Immature natural killer cell (primary cell): ENCODE measurements at places on chromosomes 7 and 10. TPM values are rescaled to one million over a fixed set of nuclear protein-coding genes. Genes with fewer than 3 reads are reported as not detected.
A peak's percentile ranks its signal among the peaks of the same experiment; 100 is the strongest.

- peaks cover 31% of the 10 kb centered on the region for H3K4me1 ChIP-seq
- no peak for DNase-seq
- no peaks in the 10 kb centered on the region for H3K36me3 ChIP-seq
- H3K27ac ChIP-seq = peak overlapping the region; percentile 92
- H3K27me3 ChIP-seq = peaks cover 19% of the 10 kb centered on the region
Measured at GRCh38 chr10:12041766-12042408, 722 bp downstream of the UPF2 start.

FXYD4 gene
- polyA plus RNA-seq = not detected

DNAH11 gene
- polyA plus RNA-seq = not detected

- H3K4me1 ChIP-seq = no peaks in the 10 kb centered on the region
- DNase-seq = no peak
- H3K27ac ChIP-seq = no peak overlapping the region
- no peak overlapping the region for H3K4me3 ChIP-seq
- no peaks in the 10 kb centered on the region for H3K27me3 ChIP-seq
- H3K36me3 ChIP-seq = no peaks in the 10 kb centered on the region
Measured at GRCh38 chr7:67595431-67596180, 599.0 kb downstream of the TYW1 start.

GRCh38 chr10:26242706-26243350 is 26.3 kb downstream of the GAD2 start:
- peaks cover 6% of the 10 kb centered on the region for H3K27me3 ChIP-seq
- no peaks in the 10 kb centered on the region for H3K36me3 ChIP-seq
- H3K27ac ChIP-seq = no peak overlapping the region
- H3K4me3 ChIP-seq = no peak overlapping the region
- no peaks in the 10 kb centered on the region for H3K4me1 ChIP-seq

FGFBP3 gene
- polyA plus RNA-seq = 3.1 TPM

- no peak overlapping the region for H3K27ac ChIP-seq
- no peak for DNase-seq
- no peaks in the 10 kb centered on the region for H3K4me1 ChIP-seq
- H3K36me3 ChIP-seq = no peaks in the 10 kb centered on the region
- no peak overlapping the region for H3K4me3 ChIP-seq
Measured at GRCh38 chr7:28984631-28985030, 26.5 kb upstream of the TRIL start.

- H3K36me3 ChIP-seq = no peaks in the 10 kb centered on the region
- H3K27me3 ChIP-seq = peaks cover 17% of the 10 kb centered on the region
- H3K4me1 ChIP-seq = peaks cover 42% of the 10 kb centered on the region
- H3K27ac ChIP-seq = peak overlapping the region; percentile 98
- DNase-seq = no peak
Measured at GRCh38 chr7:26865094-26865388, 651 bp upstream of the SKAP2 start.

DNA sequence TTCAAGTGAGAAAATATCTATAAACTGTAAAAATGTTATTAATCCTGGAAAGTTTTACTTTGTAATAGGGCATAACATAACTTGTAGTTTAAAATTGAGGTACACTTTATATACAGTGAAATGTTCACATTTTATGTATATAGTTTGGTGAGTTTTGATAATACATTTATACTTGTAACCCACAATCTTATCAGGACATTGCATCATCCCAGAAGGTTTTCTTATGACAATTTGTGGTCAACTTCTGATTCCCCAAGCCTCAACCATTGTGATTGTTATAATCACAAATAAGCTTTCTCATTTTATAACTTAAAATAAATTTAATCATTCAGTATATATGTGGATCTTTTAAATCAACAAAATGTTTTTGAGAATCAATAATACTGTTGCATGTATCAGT is 151.1 kb downstream of the TFPI2 start:
- no peak for DNase-seq
- H3K4me1 ChIP-seq = no peaks in the 10 kb centered on the region
- no peak overlapping the region for H3K27ac ChIP-seq
- no peak overlapping the region for H3K4me3 ChIP-seq
- H3K27me3 ChIP-seq = peaks cover 7% of the 10 kb centered on the region

DNA sequence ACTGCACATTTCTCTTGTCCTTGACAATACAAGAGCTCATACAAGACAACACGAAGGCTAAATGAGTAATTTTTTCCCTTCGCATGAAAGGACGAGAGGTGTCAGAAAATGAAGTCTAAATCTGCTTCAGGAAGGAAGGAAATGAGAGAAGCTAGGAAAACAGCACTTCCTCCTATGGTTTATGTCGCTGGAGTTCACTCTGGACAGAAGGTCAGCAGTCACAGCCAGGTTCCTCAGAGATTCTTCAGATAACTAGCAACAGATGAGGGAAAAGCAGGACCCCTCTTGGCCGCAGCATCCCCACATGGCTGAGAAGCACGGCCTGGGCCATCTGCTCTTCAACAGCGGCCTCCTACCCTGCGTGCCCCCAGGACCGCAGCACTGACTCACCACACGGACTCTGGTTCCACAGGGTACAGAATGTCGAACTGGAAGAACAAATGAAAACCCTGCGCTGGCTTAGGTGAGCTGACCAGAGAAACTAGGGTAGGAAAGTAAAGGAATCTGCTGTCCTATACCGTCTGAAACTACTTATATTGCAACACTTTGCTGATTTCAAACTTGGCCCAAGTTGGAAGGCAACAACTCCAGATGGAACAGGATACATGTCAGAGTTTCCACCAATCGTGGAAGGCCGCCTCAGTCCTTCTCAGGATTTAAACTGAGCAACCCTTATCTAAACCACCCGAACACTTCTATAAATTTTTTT is 26.3 kb downstream of the DNMBP start:
- H3K36me3 ChIP-seq = no peaks in the 10 kb centered on the region
- H3K27ac ChIP-seq = no peak overlapping the region
- H3K4me1 ChIP-seq = peaks cover 6% of the 10 kb centered on the region
- DNase-seq = no peak
- H3K4me3 ChIP-seq = no peak overlapping the region

GRCh38 chr7:149850007-149850594 is 11.9 kb downstream of the ZNF862 start:
- no peaks in the 10 kb centered on the region for H3K4me1 ChIP-seq
- no peaks in the 10 kb centered on the region for H3K27me3 ChIP-seq
- no peak for DNase-seq
- no peak overlapping the region for H3K27ac ChIP-seq
- peaks cover 17% of the 10 kb centered on the region for H3K36me3 ChIP-seq

DNA sequence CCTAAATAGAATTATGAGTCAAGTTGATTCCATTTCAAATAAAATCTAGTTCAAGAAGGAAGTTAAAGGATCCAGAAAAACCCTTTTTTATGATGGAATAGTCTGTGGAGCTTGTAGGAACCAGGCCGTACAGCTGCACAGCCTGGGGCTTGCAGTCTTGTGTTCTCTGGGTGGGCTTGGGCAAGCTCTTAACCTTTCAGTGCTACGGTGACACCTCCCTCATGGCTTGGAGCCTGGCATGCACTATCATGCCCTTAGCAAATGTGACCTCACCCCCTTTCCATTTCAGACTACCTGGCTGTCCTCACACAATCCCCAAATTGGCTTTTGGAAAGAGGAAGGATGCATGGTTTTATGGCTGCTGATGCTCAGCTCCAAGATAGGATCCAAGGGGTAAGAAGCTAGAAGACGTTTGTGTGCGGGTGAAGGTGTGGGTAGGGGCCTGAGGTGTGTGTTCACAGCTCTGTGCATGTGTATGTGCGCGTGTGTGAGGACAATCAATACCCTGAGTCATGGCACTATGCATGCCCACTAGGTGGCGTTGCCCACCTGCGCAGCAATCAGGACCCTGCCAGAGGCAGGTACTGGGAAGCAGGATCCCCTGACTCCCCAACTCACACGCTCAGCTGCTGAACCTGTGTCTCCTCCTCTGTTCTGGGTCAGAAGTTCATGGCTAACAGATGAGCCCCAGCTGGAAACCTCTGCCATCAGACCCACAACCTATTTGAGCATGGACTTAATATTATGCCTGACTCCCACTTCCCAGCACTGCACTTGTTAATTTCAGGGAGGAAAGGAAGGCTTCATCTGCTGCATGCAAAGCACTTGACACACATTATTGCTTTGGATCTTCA is 113.4 kb downstream of the PTPN20 start:
- H3K36me3 ChIP-seq = no peaks in the 10 kb centered on the region
- no peak overlapping the region for H3K27ac ChIP-seq
- H3K4me3 ChIP-seq = no peak overlapping the region
- H3K4me1 ChIP-seq = no peaks in the 10 kb centered on the region

DNA sequence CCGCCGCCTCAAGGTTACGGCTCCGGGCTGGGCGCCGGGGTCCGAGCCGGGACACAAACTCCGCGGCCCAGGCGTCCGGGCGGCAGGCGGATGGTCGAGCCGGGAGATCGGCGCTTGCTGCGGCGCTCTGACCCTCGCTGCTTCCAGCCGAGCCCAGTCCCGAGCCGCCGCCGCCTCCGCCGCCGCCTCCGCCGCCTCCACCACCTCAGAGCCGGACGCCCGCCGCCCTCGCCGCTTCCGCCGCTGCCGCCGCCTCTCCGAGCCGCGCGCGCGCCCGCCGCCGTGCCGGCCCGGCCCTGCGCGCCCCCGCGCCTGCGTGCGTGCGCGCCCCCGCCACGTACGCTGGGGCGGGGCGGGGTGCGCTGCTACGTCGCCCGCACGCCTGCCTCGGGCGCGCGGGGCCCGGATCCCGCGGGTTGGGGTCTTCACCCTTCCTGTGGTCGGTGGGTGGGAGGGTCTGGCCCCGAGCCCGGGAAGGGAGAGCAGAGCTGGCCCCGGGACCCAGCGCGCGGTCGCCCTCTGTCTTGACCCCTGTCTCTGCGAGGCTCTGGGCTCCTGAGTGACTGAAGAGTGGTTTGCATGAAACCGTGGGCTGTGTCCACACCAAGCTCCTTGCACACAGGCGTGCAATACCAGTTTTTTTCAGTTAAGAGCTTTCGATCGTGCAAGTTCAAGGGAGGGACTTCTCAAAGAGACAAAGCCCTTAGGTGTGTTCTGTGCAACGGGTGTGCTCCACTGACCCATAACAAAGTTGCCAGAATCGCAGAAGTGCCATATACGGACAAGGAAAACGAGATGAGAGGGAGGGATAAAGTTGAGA is at the start of gene SMURF1:
SMURF1 (minus strand) TSS at position 256 of the 820 bp plus-strand sequence. CDS start 328 bp downstream, outside the sequence.
- peak within 1 kb of the TSS; percentile 96 for H3K4me3 ChIP-seq
- DNase-seq = peak; percentile 83
- H3K4me1 ChIP-seq = peaks cover 47% of the 10 kb centered on the region

SH2B2 gene
- not detected for polyA plus RNA-seq

EGR2 gene
- 0.80 TPM for polyA plus RNA-seq

APBB1IP gene
- 22.0 TPM for polyA plus RNA-seq

COMTD1 gene
- polyA plus RNA-seq = 27.5 TPM

DNA sequence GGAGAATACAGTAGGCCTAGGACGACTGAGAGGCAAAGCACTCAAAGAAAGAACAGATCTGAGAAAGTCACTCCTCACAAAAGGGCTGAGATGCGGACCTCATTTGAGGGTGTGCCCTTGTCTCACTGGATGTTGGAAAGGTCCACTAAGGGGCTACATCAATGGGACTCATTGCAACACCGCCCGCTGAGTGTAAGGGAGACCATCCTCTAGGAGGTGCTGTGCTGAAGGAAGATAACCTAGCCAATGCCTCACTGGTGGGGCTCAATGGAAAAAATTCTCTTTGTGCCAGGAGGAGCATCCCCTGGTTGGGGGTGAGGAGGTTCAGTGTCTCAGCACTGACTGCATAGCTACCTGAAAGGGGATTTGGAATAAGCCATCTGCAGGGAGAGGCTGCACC is 758.7 kb upstream of the CELF2 start:
- no peak overlapping the region for H3K27ac ChIP-seq
- H3K4me1 ChIP-seq = no peaks in the 10 kb centered on the region
- peaks cover 1% of the 10 kb centered on the region for H3K27me3 ChIP-seq
- no peak for DNase-seq

LOXL4 gene
- polyA plus RNA-seq = 0.18 TPM

- DNase-seq = no peak
- peaks cover 4% of the 10 kb centered on the region for H3K36me3 ChIP-seq
- H3K27me3 ChIP-seq = peaks cover 9% of the 10 kb centered on the region
- H3K4me3 ChIP-seq = peak overlapping the region; percentile 98
Measured at GRCh38 chr7:143288836-143289235, 685 bp downstream of the CASP2 start.

FLNC gene
- not detected for polyA plus RNA-seq

DNA sequence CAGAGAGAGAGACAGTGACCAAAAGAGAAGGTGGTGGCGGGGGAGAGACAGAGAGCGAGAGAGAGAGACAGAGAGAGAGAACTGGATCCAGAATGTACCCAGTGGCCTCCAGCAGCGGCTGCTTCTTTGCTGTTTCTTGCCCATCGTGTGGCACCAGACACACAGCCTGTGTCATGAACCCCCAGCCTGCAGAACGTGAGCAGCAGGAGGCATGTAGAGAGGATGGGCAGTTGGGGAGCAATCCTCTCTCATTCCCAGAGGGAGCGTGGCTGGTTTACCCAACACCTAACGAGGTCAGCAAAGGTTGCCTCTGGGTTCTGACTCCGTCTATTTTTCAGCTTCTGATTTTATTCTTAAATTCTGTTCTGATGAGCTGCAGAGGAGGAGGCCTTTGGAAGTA is 168.1 kb downstream of the ADARB2 start:
- no peak overlapping the region for H3K27ac ChIP-seq
- peaks cover 5% of the 10 kb centered on the region for H3K27me3 ChIP-seq
- H3K4me1 ChIP-seq = no peaks in the 10 kb centered on the region
- DNase-seq = no peak
- H3K4me3 ChIP-seq = no peak overlapping the region

GRCh38 chr10:86265895-86266259 is 100.7 kb downstream of the GRID1 start:
- no peak for DNase-seq
- no peak overlapping the region for H3K4me3 ChIP-seq
- no peaks in the 10 kb centered on the region for H3K4me1 ChIP-seq
- H3K27ac ChIP-seq = no peak overlapping the region

CALHM1 gene
- not detected for polyA plus RNA-seq

DNA sequence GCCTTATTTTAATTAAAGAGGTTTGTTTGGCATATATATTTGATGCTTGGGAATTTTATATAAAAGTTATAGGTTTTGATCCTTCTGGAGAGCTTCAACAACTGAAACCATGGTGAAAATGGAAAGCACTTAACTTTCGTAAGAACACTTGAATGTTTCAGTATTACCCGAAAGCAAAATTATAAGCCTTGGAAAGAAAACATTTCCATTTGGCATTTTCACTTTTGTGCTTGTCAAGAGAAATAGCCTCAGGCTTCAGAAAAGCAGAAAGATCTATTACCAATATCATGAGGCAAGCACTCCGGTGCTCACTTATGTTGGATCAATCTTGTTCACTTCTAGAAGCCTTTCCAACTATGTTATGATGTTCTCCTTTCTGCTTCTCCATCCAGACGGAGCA is 256.0 kb downstream of the TRIL start:
- peaks cover 2% of the 10 kb centered on the region for H3K27me3 ChIP-seq
- no peaks in the 10 kb centered on the region for H3K4me1 ChIP-seq
- H3K27ac ChIP-seq = no peak overlapping the region

- H3K4me1 ChIP-seq = no peaks in the 10 kb centered on the region
- no peak overlapping the region for H3K27ac ChIP-seq
- no peak for DNase-seq
- no peak overlapping the region for H3K4me3 ChIP-seq
- peaks cover 2% of the 10 kb centered on the region for H3K27me3 ChIP-seq
- no peaks in the 10 kb centered on the region for H3K36me3 ChIP-seq
Measured at GRCh38 chr7:157097569-157097968, 41.2 kb upstream of the UBE3C start.

PARD3 gene
- not detected for polyA plus RNA-seq

- H3K27me3 ChIP-seq = no peaks in the 10 kb centered on the region
- peaks cover 10% of the 10 kb centered on the region for H3K4me1 ChIP-seq
- H3K36me3 ChIP-seq = peaks cover 47% of the 10 kb centered on the region
- DNase-seq = no peak
- no peak overlapping the region for H3K27ac ChIP-seq
Measured at GRCh38 chr7:87337331-87337730, 8.1 kb upstream of the CROT start.

- no peaks in the 10 kb centered on the region for H3K36me3 ChIP-seq
- no peak overlapping the region for H3K27ac ChIP-seq
- H3K27me3 ChIP-seq = no peaks in the 10 kb centered on the region
- H3K4me3 ChIP-seq = no peak overlapping the region
- no peaks in the 10 kb centered on the region for H3K4me1 ChIP-seq
Measured at GRCh38 chr7:123975084-123975483, 50.0 kb downstream of the SPAM1 start.

HOXA9 gene
- 1.6 TPM for polyA plus RNA-seq
